Dorsolateral prefrontal cortex (tissue), 122 donors: ENCODE measurements at places on chromosomes 13 and 19.

DNA sequence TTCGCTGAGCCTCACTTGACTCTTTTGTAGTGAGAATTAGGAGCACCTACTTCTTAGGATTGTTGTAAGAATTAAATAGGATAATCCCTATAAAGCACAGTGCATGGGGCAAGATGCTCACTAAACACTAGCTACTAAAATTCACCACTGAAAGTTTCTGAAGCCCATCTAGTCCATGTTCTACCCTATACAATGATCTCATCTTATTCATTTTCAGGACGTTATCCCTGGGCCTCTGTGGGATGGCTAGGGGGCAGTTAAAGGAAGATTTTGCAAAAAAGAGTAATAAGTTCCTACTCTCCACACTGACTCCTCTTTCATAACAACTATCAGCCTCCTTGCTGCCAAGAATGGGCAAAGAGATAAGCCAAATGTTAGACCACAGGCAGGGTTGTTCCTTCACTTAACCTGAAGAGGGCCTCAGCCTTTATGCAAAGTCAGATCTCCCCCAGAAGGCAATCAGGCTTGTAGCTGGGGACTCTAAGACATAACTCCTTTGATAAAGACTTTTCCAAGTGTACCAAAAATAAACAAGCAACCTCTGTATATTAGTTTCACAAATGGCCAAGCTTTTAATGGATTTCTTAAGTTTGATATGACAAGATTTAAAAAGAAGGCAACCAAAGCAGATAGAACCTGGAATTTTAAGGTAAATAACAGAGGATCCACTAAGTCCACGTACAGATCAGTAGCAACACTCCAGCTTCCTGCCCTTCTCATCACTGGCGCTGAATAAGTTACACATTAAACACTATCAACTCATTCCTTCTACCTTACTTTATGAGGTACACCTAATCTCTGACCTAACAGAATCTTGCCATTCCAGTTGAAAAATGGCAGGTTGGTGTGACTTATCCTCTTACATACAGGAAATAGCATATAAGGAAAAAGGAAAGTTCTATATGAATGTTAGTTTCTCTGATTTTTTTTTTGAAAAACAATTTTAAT, 44.4 kb downstream of the ELF1 start:
- no peak for DNase-seq

- DNase-seq, result no peak
These were observed 50.1 kb downstream of the PCCA start for GRCh38 chr13:100138859-100139491.

- DNase-seq, result no peak
These were observed 7.7 kb upstream of the IRS2 start for GRCh38 chr13:109794095-109794494.

- no peak for DNase-seq
These were observed 278 bp upstream of the ZNF274 start for GRCh38 chr19:58182577-58182988.

DNA sequence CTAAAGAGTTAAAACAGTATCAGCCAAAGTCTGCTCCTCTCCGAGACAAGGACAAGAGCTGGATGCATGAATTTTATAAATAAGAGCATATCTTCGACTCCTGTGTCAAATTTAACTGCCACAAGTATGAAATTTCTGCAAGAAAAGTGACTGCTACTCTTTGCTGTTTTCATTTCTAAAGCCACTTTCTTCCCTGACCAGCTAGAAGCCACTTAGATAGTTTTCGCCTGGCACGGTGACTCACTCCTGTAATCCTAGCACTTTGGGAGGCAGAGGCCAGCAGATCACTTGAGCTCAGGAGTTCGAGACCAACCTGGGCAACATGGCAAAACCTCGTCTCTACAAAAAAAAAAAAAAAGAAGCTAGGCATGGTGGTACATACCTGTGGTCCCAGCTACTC, 61.3 kb downstream of the ENOX1 start:
- no peak for DNase-seq

GRCh38 chr13:19069684-19070397, 111.8 kb downstream of the TUBA3C start:
- DNase-seq, result no peak

GRCh38 chr19:45969676-45970075, 4.0 kb downstream of the NOVA2 start:
- no peak for DNase-seq

GRCh38 chr19:51123381-51123800, 1.3 kb upstream of the SIGLEC9 start:
- no peak for DNase-seq

DNA sequence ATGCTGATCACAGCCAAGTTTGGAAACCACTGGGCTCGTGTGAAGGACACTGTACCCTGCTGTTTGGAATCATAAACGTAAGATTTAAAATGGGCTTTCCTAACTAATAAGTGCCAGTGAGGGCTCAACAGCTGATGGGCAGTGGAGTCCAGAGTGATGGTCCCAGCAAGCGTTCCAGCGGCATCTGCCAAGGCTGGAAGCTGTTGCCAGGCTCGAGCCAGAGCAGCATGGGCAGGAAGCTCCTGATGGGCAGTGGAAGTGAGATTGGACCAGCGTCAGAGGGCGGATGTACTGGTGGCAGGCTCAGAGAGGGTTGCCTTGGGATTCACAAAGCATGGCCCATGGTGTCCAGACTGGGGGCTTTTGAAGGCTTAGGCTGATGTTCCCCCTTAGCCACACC, 30.2 kb downstream of the COL4A2 start:
- DNase-seq, result no peak

DNA sequence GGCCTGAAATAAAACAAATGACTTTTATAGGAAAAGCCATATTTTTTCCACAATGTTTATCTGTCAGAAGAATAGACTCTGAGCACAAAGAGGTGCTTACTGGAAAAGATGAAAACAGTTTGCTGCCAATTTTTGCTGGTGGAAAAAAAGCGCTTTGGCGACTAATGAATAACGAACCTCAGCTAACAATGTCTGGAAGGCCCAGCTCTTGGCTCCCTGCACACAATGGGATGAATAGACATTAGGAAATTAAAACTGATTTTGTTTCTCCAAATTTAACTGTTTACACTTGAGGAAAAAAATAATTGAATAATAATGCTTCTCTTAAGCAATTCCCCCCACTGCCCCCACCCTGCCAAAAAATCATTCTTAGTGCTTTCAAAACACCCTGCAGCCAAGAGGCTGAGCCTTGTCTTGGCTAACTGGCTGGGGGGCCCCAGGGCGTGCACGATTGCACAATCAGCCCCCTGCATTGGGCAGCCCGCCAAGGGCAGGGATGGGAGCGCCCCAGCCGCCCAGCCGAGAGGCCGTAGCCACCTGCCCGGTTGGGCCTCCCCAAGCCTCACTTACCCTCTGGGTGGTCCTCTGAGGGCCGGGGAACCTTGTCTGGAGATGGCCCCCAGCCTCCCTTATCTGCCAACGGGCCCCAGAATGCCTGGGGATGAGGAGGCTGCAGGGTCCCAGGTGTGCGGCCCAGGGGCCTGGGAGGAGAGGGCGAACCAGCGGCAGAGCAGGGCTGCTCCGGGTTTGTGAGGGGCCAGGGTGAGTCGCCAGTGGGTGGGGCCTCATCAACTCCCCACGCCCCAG, 16.8 kb downstream of the CEBPG start:
- no peak for DNase-seq

GRCh38 chr13:30323524-30323923, 16.2 kb upstream of the KATNAL1 start:
- no peak for DNase-seq

DNA sequence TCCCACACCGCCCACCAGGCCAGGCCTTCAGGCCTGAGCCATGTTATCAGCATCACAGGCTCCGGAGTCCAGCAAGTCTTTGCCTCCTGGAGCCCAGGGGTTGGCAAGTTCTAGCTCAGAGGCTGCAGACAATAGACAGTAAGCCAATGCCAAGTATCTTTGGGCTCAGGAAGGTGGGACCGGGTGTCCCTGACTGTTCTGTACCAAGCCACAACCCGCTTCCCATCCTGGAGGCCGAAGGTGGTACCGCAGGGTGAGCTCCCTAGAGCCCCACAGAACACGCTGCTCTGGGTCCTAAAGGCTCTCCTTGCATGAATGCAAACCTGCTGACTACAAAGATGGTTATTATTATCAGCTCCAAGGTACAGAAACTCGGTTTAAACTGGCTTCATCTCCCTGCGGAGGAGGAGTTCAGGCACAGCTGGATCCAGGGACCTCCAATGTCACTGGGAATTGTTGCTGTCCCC, 5.5 kb upstream of the FSTL3 start:
- DNase-seq, result no peak

- peak; percentile 57 for DNase-seq
These were observed 51.6 kb upstream of the CACNA1A start for GRCh38 chr19:13557756-13558398.

- no peak for DNase-seq
These were observed 1.4 kb upstream of the HSD17B14 start for GRCh38 chr19:48837687-48838086.

GRCh38 chr19:27865927-27866777, 1346.8 kb downstream of the UQCRFS1 start:
- DNase-seq, result no peak

DNA sequence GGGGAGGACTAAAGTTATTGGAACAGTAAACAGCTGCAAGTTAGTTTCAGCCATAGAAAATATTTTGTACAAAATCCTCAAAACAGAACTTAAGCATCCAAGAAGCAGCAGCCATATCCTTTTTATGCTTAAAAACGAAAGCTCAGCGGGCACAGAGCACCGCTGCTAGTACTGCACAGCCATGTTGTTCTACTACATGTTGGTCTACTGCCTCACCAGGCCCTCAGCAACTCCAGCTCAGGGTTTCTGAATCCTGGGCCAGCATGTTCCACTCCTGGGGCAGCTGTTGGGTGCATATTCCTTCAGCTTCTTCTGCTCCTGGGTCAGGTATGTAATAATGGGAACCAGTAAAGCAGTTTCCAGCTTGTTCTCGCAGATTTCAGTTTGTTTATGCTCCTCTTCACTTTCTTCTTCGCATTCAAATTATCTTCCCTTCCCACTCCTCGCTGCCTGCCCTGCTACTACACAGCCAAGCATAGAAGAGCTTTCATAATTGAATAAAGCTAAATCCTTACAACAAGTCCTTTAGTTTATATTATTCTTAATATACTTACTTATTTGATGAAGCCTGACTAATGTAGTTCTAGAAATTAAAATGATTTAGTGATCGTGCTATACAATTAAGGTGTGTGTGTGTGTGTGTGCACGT, 820.5 kb upstream of the ATXN8OS start:
- DNase-seq, result no peak

DNA sequence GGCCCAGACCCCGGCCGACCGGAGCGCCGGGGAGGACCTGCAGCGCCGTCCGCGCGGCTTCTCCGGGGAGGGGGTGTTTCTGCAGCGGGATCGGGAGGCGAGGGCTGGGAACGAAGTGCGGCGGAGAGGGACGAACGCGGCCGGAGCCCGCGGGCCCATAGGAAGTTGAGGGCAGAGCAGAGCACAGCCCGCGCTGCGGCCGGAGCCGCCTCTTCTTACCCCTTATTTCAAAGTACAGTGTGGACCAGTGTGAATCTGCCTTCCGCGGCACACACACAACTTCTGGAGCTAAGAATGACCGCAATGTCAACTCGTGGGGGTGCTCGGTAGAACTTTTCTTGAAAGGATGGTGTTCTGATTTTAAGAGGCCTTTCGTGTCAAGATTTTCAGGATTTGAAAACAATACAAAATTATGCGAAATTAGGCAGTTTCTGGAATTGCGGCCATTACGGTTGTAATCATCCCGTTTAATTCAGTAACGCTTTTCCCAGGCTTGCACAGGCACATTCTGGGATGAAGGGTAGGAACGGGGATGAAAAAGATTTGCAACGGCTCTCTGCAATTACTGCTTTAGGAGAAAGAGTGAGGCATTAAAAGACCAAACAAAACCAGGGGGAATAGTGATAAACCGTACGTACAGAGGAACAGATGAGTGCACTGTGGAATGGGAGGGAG, 821 bp downstream of the TDRD3 start:
- peak; percentile 68 for DNase-seq

GRCh38 chr13:27367570-27367969, 56.8 kb upstream of the GTF3A start:
- DNase-seq, result no peak

DNA sequence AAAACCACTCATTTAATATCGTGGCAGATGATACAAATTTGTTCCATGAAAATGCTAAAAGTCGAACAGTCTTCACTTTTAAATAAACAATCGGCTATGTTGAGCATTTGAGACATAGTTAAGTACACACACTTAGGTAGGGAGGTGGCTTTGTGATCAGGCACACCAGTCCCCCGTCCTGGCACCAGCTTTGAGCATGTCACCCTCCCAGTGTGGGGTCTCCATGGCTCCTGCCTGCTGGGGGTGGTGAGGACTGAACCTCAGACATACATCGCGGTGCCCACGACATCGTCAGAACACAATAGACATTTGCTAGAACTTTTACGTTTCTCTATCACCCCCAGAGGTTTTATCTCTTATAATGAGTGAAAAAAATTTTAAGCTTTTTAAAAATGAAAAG, 62.0 kb downstream of the RFX2 start:
- DNase-seq, result no peak
